ENCODE measurements at places on chromosomes 12 and 14. TPM values are rescaled to one million over a fixed set of nuclear protein-coding genes. Genes with fewer than 3 reads are reported as not detected.

SVOP gene
- 0.03 TPM for total RNA-seq

SIX4 gene
- 7.5 TPM for total RNA-seq

ALDH1L2 gene
- not detected for total RNA-seq

GRIP1 gene
- 0.25 TPM for total RNA-seq

KRT1 gene
- not detected for total RNA-seq

TAS2R50 gene
- total RNA-seq: 0.26 TPM

GPR84 gene
- total RNA-seq: not detected

CDH24 gene
- 15.0 TPM for total RNA-seq

KRT8 gene
- 5,686 TPM for total RNA-seq

RND1 gene
- 8.7 TPM for total RNA-seq

C12orf60 gene
- total RNA-seq: 0.99 TPM

C12orf54 gene
- not detected for total RNA-seq

Data from HT-29 (cell line).